ENCODE measurements at places on chromosomes 3 and 15.

- DNase-seq = no peak
These were observed 150.6 kb upstream of the FRMD4B start for GRCh38 chr3:69536306-69537020.

- no peak for DNase-seq
These were observed 341.3 kb upstream of the THBS1 start for GRCh38 chr15:39239562-39239961.

DNA sequence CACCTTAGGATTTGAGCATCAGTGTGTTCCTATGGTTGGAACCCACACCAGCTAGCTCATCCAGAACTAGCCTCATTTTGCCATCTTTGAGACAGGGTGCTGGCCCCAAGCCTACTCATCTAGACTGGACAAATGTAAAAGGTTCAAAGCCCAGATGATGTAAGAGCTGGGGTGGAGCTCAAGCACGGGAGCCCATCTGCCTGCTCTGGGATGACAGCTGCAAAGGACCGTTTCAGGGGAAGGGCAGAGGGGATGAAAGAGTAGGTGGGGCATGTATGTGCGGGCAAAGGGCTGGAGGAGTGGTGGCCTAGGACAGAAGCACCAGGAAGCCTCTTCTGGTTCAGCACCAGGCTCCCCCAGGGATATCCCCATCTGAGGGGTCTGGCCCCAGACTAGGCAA lies 15.8 kb downstream of the CLK3 start:
- no peak for DNase-seq

- no peak for DNase-seq
These were observed 21.2 kb downstream of the XYLB start for GRCh38 chr3:38367779-38368178.

- no peak for DNase-seq
These were observed 635 bp downstream of the CD276 start for GRCh38 chr15:73684581-73685455.

- DNase-seq = no peak
These were observed 36.6 kb downstream of the FAN1 start for GRCh38 chr15:30940359-30940758.

DNA sequence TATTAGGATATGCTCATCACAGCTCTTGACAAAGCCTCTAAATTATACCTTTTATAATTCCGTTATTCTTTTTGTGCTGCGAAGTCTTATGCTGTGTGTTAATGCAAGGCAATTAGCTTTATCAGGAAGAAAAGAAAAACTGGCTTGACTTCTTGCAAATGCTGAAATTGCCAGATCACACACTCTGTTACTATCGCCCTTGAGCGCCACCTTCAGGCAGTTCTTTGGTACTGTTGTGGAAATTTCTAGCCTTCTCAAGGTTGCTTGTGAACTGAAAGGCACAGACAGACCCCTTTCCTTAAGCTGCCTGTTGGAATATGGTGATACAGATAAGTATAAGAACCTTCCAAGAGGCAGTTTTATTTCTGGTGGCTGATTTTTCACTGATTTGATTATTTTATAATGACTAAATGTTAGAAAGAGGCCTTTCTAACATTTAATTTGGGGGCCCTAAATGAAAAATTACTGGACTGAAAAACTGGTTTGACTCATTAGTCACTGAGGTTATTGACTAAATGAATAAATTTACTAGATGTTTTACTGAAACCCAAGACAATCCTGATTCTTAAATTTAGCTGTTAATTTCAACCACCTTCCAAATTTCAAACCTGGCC lies 126.2 kb upstream of the RASGRP1 start:
- DNase-seq = peak; percentile 81

DNA sequence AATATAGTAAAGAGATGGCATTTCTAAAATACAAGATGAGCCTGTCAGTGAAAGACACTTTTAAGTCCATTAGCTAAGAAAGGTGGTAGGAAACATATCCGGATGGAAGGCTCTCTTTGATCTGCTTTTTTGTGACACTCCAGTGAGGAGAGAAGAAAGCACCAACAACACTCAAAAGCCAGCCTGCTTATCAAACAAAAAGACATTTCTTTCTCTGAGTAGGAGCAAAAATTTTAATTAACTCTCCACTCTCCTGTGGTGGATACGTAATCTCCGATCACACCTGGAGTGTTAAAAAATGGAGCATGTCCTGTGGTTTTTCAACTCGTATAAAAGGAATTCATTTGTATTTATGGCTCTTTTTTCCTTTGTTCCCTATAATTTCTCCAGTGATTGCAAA lies 65.3 kb downstream of the OXNAD1 start:
- no peak for DNase-seq

GRCh38 chr3:127073941-127074820 lies 91.3 kb downstream of the PLXNA1 start:
- DNase-seq = no peak

DNA sequence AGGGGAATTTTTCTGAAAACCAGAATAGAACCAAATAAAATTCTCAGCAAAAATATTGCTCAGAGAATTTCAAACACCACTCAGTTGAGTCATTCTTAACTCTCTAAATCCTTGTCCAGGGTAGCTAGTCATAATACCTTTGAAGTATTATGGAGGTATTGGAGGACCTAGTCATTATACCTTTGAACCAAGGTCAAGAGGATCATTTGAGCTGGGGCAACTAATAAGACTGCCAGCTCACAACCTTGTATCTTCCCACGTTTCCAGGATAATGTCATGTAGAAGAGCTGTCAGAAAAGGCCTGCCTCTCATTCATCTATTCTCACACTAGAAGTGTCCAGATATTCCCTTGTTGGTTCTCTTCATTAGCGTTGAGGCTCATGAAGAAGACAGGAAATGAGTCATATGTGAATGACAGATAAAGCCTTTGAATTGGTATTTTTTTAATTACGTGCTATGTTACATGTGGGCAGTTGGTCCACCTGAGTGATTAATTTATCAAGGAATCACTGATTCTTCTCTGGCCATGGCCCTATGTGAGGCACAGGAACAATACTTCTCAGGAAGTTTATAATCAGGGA lies 48.3 kb downstream of the TOPAZ1 start:
- DNase-seq = no peak

- no peak for DNase-seq
These were observed 75.5 kb upstream of the PLSCR5 start for GRCh38 chr3:146680617-146681016.

- DNase-seq = no peak
These were observed 15.4 kb upstream of the ISLR start for GRCh38 chr15:74157868-74158827.

DNA sequence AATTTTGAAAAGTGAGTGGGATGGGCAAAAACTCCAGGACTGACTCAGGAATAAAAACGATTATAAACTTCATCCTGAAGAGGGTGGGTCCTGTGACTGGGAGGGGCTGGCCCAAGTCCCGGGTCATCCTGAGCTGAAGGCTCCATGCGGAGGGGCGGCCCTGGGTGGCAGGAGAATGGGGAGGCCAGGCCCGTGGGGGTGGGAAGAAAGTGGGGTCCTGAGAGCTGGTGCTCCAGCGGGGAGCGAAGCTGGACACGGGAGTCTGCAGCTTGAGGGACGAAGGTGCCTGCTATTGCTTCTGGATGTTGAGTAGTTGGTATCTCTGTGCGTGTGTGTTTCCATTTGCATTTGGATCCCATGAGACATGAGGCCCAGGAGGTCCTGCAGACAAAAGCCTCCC lies 4.7 kb upstream of the OCA2 start:
- DNase-seq = no peak

- no peak for DNase-seq
These were observed 377.1 kb upstream of the PROK2 start for GRCh38 chr3:72161881-72162595.

DNA sequence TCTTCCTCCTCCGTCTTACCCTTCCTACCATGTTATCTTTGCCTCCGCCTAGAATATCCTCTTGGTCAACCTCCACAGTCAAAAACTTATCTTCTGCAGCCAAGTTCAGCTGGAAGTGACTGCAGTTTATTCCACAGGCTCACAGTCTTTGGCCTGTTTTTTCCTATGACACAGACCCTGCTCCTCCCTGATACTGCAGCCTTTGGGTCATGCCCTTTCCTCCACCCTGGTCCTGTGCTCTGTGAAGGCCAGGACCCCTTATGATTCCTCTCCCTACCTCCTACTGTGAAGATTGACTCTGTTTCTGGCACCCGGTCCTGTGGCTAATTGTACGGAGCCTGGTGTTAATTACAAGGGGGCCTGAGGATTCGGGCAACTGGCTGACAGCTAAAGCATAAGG lies 49.3 kb upstream of the SCN5A start:
- no peak for DNase-seq

- no peak for DNase-seq
These were observed 63.5 kb downstream of the FSIP1 start for GRCh38 chr15:39719109-39719508.

- no peak for DNase-seq
These were observed 35.2 kb downstream of the FEM1B start for GRCh38 chr15:68312701-68313204.

DNA sequence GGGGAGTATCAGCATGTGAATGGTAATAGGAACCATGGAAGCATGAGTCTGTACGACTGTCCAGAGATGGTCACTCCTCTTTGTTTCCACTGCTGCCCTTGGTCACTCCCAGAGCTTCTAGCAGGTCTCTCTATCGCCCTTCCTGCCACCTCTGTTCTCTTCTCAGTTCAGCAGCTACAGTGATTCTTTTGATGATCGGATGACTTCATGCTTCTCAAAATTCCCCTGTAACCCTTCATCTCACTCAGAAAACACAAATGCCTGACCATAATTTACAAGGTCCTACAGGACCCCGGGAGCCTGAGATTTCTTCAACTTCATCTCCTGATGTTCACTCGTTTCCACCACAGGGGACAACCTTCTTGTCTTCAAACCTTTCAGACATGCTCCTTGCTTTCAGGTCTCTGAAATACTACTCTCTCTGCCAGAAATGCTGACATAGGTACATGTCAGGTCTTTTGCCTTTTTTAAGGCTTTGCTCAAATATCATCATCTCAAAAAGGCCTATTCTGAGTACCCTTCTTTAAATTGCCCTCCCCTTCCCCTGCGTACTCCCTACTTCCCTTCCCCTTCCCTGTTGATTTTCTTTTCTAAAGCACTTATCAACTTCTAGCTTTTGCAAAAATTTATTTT lies 42.1 kb upstream of the BHLHE40 start:
- no peak for DNase-seq

DNA sequence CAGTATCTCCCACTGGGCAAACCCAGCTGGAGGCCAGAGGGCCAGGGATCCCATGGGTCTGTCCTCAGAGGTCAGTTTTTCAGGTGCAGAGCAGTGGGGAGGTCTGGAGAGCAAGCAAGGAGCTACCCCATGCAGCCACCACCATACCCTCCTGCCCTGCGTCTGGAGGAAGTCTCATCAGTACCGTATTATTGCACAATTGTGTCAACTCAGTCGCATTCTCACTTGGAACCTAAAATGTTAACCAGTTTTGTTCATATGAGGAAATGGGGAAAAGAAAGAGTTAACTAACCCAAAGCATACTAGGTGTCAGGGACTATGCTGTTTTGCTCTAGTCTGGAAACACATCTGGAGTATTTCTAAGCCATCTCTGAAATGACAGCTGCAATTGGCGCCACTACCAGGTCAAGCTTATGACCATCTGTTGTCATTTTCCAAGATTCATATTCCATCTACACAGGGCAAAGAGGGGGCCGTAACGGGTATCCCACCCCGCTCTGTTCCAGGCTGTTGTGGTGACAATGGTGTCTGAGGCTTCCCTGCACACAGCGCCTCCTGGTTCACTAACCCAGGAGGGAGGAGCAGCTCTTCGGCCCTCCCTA lies 16.9 kb upstream of the APBA2 start:
- DNase-seq = no peak

DNA sequence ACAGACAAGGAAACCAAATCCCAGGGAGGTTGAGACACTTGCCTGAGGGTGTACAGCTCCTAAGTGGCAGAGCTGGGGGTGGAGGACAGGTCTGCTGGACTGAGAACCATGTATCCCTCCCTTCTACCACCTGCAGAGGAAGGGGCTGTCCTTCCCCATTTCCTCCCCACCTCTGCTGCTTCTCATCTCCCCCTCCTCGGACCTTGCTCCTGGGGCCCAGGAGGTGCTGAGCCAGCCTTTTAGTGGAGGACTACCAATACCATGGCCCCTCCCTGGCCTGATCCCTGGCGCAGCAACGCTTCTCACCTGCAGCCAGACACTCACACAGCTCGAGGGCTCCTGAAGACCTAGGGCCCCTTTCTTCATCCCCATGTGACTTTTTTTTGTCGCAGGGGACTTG lies 50.4 kb downstream of the IDH2 start:
- DNase-seq = no peak

- DNase-seq = no peak
These were observed 547.3 kb downstream of the MECOM start for GRCh38 chr3:169116056-169116693.

DNA sequence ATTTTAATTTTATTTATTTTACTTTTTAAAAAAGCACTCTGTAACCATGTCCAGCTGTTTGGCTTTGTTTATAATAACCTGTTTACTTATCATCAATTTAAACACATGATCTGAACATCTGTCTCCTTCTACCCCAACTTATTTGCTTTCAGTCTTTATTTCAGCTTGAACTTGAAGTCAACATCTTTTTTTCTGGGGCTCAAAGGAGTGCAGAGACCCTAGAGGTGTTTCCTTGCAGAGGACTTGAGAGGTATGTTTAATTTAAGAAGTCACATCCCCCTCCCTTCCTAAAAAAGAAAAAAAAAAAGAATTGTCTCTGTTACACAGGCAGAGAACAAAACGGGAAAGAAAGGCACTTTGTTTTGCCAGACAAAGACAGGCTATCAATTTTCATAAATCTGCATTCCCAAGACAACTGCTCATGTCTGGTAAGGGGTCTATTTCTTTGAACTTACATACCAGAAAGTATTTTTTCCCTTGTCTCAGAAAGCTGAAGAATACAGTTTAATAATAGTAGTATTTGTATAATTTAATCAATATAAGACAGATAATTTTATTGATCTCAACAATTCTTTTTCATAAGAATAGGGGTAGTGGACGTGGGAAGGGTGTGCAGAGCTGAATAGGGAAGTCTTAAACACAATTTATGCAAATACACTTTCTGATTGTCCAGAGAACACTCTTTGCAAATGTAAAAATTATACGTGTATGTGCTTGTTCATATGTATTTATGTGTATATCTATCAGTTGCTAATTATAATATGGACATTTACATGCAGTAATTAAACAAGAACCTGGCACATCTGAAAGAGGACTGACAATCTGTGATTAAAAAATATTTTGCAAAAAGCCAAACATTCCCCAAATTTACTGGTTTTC lies 109.7 kb upstream of the PDZRN3 start:
- DNase-seq = no peak

DNA sequence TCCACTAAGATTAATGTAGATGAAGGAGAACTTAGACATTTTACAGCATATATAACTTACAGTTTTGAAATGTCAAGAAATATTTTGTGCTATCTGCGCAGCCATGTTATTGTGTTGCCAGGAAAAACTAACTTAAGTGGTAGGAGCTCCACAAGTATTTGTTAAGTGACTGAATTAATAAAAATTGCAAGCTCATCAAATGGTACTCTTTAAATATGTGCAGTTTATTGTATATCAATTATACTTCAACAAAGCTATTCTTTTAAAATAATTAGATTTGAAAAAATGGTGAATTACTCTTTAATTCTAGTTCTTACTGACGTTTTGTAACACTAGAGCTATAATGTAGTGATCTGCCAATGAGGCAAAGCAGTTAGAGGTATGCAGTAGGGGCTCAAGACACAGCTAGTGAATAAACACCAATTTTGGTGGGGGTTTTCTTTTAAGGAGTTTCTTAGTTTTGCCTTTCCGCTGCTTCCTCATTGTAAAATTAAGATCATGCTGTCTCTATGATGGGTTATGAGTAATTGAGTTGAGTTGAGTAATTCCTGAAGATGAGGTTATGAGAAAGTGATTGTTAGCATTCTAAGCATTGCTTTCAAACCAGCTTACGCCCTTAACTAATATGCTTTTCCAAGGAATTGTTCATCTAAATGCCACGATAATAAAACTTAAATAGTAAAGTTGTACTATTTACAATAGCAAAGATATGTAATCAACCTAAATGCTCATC lies 10.9 kb upstream of the LXN start:
- DNase-seq = no peak
